Gastroesophageal sphincter (tissue), 4 donors: ENCODE measurements at places on chromosomes 3 and 15.
A peak's percentile ranks its signal among the peaks of the same experiment; 100 is the strongest.

GRCh38 chr3:16463914-16464313 lies 49.6 kb downstream of the RFTN1 start:
- no peak for ATAC-seq

GRCh38 chr3:48696601-48697000 lies 10.9 kb upstream of the NCKIPSD start:
- no peak for ATAC-seq

GRCh38 chr15:39345176-39345575 lies 235.7 kb upstream of the THBS1 start:
- ATAC-seq, result no peak

GRCh38 chr15:49452595-49452994 lies 29.6 kb downstream of the FGF7 start:
- no peak for ATAC-seq

GRCh38 chr3:36219398-36219797 lies 160.9 kb upstream of the STAC start:
- ATAC-seq, result no peak

- ATAC-seq, result no peak
These were observed 47.5 kb downstream of the ARMC8 start for GRCh38 chr3:138234401-138235179.

DNA sequence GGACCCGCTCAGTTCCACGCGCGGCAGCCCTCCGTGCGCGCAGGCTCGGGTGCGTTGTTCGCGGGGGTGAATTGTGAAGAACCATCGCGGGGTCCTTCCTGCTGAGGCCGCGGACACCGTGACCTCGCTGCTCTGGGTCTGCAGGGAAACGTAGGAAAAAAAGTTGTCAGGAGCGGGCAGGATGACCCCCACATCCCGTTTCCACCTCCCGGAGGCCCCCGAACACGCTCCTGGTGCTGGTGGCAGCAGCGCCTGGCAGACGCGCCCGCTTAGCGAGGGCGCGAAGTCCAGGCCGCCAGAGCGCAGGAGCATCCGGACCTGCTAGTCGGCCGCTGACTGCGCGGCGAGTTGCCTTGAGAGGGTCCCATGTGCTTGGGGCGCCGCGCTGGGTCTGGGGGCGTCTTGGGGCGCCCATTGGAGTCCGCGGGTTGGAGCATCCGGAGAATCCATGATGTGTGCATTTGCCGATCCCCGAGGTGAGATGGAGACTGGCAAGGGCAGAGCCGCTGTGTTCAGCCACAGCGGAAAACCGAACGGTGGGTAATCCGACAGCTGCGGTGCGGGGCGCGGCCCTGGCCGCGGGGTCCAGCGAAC lies 520 bp downstream of the GREM1 start:
- ATAC-seq, result peak; percentile 17

DNA sequence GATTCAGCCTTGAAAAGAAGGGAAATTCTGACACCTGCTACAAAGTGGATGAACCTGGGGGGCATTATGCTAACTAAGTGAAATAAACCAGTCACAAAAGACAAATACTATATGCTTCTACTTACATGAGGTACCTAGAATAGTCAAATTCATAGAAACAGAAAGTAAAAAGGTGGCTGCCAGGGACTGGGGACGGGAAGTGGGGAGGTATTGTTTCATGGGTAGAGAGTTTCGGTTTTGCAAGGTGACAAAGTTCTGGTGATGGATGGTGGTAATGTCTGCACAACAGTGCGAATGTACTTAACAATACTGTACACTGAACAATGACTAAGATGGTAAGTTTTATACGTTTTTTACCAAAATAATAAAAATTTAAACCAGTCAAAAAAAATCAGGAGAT lies 4.8 kb downstream of the IDH2 start:
- no peak for ATAC-seq

DNA sequence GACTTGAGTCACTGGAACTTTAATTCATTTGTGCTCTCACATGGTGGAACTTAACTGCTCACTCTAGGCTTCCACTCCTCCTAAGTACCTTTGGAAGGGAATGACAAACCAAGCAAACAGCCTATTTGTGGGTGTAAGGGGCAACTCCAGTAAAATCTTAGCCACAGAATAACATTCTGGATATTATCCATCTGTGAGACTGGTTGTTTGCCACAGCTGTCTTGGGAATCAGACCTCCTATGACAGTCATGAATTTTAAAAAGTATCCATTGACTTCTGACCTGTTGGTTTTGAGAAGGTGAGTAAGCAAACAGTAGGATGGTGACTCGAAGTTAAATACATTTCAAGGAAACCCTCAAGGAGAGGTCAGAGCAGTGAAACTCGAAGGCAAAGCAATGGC lies 147.3 kb upstream of the CDIN1 start:
- ATAC-seq, result no peak

- no peak for ATAC-seq
These were observed 15.4 kb upstream of the RFC4 start for GRCh38 chr3:186821429-186822387.

GRCh38 chr3:155872904-155873646 lies 2.6 kb downstream of the GMPS start:
- no peak for ATAC-seq

DNA sequence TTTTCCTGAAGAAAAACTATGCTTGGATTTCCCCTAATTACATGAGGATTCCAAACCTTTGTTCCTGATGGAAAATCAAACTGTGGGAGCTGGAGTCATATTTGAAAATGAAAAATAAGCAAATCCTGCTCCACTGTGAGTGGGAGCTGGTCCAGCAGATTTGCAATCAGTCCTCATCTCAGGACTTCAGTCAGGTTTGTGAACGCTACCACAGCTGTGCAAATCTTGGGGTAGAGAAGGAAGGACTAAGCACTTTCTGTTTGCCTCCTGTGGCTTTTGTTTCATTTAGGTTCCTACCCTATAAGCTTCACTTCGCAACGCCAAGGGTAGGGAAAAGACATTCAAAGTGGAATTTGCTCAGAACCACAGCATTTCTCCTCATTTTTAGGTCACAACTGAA lies 238.2 kb downstream of the TUSC7 start:
- no peak for ATAC-seq

GRCh38 chr3:143830063-143830462 lies 18.2 kb downstream of the SLC9A9 start:
- ATAC-seq, result no peak

DNA sequence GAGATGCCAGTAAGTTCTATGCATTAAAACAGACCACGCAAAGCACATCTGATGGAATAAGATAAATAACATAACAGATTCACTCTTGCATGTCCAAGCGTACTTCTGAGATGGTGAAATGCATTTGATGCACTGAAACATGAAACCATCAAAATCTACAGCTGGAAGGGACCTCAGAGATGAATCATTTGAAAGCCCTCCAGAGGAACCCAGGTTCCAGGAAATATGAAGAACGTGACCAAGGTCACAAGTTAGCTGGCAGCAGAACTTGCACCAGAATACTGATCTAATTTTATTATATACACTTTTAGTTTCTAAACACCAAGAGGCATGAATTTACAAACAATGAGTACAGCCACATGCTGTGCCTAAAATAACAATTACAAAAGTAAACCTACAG lies 957.1 kb downstream of the FHIT start:
- ATAC-seq, result no peak

- no peak for ATAC-seq
These were observed 218.8 kb downstream of the VPS13C start for GRCh38 chr15:61841466-61841865.

- no peak for ATAC-seq
These were observed 319.5 kb downstream of the C3orf38 start for GRCh38 chr3:88469216-88469615.

DNA sequence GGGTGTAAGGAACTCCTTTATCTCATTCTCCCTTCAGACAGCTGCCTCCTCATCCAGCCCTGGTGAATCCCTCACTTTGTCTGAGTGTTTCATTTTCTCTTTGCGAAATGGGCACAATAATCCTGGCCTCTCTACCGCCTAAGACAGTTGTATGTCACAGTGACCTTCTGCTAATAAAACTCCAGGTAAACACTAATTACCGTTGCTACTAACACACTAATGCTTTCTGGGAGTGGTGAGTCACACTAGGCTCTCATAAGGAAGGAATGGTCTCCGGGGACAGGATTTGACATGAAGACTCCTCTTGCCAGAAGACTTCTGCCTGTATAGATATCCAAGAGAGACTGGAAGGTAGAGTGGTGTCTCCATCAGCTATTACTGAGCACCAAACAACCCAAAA lies 71.7 kb upstream of the SNRK start:
- ATAC-seq, result no peak

GRCh38 chr3:160154033-160154432 lies 71.2 kb upstream of the C3orf80 start:
- no peak for ATAC-seq

DNA sequence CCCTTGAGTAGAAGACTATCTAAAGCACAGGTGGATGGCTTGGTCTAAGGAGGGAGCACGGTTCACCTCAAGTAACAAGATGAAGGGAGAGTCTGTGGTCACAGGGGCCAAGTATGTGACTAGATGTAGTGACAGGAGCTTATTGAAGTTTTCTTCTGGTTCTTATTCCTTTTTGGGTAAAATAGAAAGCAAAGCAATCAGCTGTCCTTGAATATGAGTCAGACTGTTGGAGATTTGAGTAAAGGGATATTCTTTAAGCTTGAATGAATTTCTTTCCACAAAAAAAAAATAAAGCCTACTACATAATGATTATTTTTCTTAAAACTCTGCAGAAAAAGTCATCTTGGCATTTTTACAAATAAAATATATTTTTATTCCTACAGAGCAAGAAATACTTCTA lies 1.5 kb upstream of the CNTN6 start:
- no peak for ATAC-seq

GRCh38 chr3:4314688-4315087 lies 11.5 kb downstream of the SETMAR start:
- no peak for ATAC-seq
